Activated T-cell treated with anti-CD3 and anti-CD28 coated beads for 48 hours (primary cell): ENCODE measurements at places on chromosomes 5 and 9.

DNA sequence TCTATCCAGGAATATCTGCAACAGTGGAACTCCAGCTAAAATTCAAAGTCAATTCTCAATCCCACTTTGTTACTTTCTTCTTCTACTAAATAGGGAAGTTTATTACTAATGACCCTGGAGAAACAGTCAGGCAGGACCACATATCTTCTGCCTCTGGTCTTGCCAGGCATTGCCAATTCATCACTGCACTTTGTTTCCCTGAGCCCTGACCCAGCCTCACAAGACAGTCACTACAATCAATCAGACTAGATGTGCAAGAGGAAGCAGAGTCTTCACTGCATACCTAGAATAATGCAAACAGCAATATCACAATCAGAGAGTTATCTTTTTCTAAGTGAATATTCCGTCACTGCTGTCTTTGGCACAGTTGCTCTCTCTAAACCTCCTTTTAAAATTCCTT is 74.9 kb upstream of the GAS1 start:
- DNase-seq, result no peak

DNA sequence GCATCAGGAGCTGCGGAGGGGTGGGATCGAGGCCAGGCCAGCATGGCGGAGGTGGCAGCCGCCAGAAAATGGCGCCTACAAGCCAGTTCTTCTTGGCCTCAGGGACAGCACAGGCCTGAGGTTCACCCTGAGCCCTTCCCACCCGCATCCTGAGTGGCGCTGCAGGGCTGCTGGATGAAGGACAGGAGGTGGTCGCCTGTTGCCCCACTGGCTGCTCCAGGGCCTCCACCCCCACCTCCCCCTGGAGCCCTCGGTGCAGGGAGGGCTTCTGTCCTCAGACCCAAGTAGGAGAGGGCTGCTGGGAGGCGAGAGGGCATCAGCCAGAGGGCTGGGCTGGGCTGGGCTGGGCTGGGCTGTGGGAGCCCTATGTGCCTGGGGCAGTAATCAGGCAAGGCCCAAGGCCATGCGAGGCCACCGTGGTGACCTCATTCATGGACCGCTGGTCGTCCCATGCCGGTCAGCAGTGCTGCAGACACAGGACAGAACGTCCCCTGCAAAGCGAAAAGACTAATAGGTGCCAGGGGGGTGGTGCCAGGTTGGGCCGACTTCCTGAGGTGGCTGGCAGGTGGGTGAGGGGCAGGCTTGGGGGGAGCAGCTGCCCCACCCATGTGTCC is 13.8 kb downstream of the GPSM1 start:
- DNase-seq, result no peak

DNA sequence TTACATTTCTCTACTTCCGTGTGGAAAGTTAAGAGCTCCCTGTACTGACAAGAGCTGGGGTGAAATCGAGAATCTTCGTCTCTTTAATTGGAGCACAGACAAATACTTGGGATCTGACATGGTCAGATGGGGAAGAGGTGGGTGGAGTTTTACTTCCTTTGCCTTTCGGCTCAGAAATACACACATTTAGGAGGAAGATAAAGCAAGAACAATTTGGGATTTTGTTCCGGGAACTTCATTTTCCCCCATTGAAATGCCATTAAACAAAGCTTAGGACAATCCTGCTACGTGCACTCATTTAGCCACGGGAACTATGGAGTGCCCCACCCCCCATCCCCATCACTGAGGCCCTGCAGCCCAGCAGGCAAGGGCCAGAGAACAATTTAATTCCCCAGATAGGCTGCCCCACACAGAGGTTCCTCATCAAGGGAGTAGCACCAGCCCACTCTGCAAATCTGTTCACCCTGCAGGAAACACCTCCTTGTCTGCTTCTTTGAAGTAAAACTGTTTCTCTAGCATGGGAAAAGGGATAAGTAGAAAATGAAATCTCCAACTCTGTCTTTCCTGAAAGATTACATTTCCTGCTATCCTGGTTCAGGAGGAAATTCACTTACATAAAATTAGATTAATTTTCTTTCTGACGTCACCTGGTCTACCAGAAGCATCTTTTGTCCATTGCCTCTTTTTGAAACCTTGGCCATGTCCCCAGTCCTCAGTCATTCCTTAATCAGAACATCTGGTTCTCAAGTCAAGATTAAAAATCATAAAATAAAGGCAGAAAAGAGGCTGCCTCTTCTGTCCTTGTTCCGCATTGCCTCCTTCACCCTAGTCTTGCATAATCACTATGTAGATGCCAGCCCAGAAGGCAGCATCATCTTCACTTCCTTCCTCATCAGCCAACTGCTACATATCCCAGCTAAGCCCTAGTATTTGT is 206.4 kb downstream of the ENC1 start:
- DNase-seq, result no peak

GRCh38 chr9:132114102-132114707 is 34.5 kb upstream of the MED27 start:
- peak; percentile 25 for DNase-seq

- DNase-seq, result no peak
These were observed 15.8 kb downstream of the ERCC8 start for GRCh38 chr5:60929024-60929423.

- DNase-seq, result no peak
These were observed 15.0 kb upstream of the RAPGEF1 start for GRCh38 chr9:131754846-131755245.

DNA sequence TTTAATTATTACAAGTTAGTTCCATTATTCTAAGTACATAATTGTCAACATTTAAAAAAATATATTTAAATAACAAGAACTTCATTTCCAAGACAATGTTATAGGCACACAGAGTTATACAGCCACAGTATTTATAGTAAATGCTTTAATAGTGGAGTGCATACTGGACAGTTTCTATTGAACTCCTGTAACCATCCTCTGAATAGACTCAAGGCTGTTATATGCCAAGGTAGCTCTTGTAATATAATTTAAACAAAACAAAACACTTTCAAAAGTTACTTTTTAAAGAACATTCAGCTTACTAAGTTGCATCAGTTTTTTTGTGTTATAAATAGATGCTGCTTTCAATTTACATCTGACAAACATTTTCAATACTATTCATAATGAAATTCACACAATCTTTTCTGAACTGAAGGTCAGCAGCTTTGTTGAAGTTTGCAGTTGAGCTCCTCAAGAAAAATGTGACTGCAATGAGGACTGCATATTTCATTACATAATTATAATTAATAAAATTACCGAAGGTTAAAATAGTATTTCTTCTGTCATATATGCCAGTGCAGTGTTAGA is 549.9 kb upstream of the CYLC2 start:
- DNase-seq, result no peak

DNA sequence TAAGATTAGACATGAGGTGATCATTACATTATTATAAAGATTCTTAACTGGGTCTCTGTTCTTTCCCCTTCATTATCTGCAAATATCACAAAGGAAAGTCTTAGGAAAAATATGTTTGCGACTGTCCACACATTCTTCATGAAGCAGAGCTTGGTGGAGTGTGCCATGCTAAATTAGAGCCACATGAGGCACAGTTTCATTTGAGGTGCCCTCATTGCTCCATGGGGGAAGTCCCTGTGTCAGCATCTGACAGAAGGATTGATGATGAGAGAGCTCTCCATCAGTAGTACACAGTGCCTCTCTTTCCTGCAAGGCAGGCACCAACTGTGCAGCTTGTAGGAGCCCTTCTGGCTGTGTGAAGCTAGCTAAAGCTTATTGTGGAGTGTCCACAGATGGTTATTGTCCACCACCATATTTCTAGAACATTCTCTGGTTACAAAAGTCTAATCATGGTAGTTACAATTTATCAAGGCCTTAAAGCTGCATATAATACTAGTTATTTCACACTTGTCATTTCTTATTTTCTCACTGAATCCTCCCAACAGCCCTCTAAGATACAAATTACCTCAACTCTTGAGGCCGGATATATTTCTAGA is 63.9 kb downstream of the C9orf152 start:
- no peak for DNase-seq

GRCh38 chr5:172715931-172716682 is 54.9 kb downstream of the DUSP1 start:
- no peak for DNase-seq

DNA sequence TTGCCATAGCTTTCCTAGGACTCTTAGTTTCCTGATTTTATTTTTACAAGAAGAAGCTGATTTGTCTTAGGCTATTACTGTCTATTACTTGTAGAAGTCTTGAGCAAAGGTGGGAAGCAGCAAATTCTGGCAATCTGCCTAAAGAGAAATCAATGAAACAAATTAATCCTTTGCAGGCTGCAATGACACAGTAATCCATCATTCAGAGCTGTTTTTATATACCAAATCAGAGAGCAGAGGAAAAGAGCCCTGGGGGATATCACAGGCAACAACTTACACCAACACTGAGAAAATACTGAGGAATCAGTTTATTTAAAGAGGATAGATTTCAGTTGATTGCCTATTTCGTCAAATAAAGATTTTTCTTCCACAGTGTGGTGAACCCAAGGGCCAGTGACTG is 13.6 kb downstream of the NR2F1-AS1 start:
- DNase-seq, result no peak

- no peak for DNase-seq
These were observed 4.5 kb downstream of the NFX1 start for GRCh38 chr9:33294670-33295432.

DNA sequence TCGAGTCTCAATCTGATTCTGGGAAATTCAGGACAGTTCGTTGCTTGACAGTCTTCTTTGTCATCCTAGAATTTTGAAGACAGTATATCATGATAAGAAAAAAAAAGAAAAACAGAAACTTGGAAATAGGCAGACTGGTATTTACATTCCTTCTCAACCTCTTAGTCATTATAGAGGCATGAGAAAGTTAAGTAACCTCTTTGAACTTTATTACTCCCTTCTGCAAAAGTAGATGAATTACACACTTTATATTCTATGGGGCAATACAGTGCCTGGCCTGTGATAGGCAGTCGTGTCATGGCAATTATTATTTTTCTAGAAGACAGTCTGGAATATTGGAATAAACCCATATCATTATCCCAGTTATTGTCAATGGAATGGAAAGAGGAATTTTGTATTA is 828.9 kb downstream of the TLR4 start:
- DNase-seq, result no peak

DNA sequence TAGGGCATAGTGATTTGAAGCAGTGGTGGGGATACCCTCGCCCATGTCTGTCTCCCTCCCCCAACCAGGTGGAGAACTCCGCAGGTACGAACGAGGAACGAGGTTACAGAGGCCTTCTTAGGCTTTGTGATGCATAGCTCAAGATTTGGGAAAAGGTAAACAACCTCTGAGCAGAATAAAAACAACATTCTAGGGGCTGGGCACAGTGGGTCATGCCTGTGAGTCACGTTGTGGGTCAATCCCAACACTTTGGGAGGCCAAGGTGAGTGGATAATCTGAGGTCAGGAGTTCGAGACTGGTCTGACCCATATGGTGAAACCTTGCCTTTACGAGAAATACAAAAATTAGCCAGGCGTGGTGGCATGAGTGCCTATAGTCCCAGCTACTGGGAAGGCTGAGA is 3.6 kb upstream of the LCP2 start:
- DNase-seq, result no peak

GRCh38 chr5:180639741-180640610 is 9.4 kb downstream of the FLT4 start:
- no peak for DNase-seq

DNA sequence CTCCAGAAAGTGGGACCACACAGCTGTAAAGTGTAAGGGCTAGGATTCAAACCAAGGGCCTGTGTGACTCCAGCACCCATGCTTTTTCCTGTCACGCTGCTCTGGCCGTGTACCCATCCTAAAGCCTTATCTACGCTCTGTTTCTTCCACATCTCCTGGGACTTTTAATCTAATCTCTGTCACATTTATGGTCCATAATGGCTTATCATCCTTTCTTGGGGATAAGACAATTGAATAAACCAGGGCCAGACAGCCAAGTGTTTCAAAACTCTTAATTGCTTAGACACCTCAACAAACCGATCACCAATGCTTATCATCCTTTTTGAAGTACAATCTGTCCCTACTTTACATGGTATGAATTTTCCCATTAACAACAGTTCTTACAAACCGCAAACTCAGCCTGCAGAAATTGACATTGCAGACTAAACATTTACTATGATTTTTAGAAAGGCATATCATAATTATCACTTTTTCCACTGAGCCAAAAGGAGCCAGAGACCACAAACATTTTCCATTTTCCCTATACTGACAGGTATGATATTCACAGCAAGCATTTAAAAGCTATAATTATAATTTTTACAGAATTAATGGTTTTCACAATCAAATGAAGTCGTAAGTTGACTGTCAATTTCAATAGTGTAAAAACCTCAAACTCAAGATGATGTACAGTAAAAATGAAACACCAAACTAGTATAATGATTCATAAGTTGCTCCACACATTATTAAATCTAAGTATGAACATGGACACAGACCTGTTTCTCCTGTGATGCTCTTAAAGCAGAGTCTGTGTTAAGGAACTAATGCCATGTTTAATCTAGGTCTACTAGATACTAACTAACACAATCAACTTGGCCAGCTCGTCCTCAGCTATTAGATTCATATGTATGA is 99.5 kb downstream of the FBXW11 start:
- DNase-seq, result no peak

DNA sequence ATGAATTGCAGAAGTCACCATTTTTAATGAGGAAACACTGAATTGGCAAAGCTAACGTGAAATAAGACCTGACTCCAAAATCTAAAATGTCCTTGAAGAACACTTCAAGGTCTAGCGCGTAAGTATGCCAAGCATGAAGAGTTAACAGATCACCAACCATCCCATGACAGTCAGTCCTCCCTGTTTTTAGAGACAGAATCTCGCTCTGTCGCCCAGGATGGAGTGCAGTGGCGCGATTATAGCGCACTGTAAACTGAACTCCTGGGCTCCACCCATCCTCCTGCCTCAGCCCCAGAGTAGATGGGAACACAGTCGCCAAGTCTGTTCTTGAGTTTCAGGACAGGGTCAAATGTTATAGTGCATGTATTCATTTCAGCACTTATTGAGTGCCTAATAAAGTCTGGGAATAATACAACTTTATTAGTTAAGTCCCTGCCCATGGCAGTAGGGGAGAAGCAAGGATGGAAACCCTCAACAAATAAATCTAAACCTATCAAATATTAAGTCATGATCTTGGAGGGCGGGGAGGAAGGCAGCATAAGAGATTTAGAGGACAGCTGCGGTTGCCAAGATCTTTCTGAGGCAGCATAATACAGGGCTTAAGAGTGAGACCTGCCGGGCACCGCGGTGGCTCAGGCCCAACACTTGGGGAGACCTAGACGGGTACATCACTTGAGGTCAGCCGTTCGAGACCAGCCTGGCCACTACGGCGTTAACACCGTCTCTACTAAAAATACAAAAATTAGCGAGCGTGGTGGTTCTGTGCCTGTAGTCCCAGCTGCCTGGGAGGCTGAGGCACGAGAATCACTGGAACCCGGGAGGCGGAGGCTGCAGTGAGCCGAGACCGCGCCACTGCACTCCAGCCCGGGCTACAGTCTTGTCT is 1.1 kb downstream of the ATPSCKMT start:
- no peak for DNase-seq
